Chondrocyte (in vitro differentiated cells): ENCODE measurements at places on chromosomes 1 and 21. TPM values are rescaled to one million over a fixed set of nuclear protein-coding genes. Genes with fewer than 3 reads are reported as not detected.

- DNase-seq: peak; percentile 95
- H3K27me3 ChIP-seq: no peaks in the 10 kb centered on the region
- peaks cover 23% of the 10 kb centered on the region for H3K4me1 ChIP-seq
Measured at GRCh38 chr1:25875154-25875855, at the start of gene PAQR7. Gene PAQR7 (minus strand): TSS chr1:25875708. CDS start chr1:25863839, 11,869 bp downstream.

Gene JAM2
- 6.6 to 7.1 TPM (median 7.0 TPM) in 3 replicates for total RNA-seq

DNA sequence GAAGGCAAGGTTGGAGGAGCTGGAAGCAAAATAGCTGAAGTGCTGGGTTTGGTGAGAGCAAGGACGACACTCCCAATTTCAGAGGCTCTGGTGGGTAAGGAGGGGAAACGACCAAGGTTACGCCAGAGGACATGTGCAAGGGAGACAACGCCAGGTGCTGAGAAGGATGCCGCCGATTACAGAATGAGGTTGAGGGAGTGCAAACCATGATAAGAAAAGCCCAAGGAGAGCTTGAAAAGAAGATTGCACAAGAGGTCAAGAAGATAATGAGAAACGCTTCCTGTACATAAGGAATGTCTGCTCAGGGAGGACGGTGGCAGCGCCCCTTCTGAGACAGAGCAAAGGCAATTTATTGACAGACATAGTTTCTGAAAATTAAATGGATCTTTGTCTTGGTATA is 382.0 kb upstream of the PROX1 start:
- no peaks in the 10 kb centered on the region for H3K4me1 ChIP-seq
- no peak overlapping the region for H3K27ac ChIP-seq
- H3K4me3 ChIP-seq: no peak overlapping the region
- H3K36me3 ChIP-seq: no peaks in the 10 kb centered on the region

GRCh38 chr1:221884821-221885220 is 142.9 kb upstream of the DUSP10 start:
- H3K36me3 ChIP-seq: no peaks in the 10 kb centered on the region
- no peak for DNase-seq
- H3K27ac ChIP-seq: no peak overlapping the region
- H3K4me3 ChIP-seq: no peak overlapping the region

Gene AMY2A
- total RNA-seq: not detected in 3 replicates

Gene PRDM16
- total RNA-seq: 10.4 to 19.0 TPM (median 18.3 TPM) in 3 replicates

GRCh38 chr1:78047631-78048030 is 1.9 kb downstream of the GIPC2 start:
- peaks cover 7% of the 10 kb centered on the region for H3K4me1 ChIP-seq
- H3K27me3 ChIP-seq: peaks cover 13% of the 10 kb centered on the region
- no peak for DNase-seq
- no peaks in the 10 kb centered on the region for H3K36me3 ChIP-seq
- H3K27ac ChIP-seq: no peak overlapping the region
- H3K4me3 ChIP-seq: no peak overlapping the region

- H3K27me3 ChIP-seq: no peaks in the 10 kb centered on the region
- no peak overlapping the region for H3K4me3 ChIP-seq
- DNase-seq: no peak
- peaks cover 42% of the 10 kb centered on the region for H3K36me3 ChIP-seq
Measured at GRCh38 chr21:41745971-41746743, 20.7 kb downstream of the RIPK4 start.

GRCh38 chr1:65264197-65264929 is 45.0 kb upstream of the DNAJC6 start:
- no peaks in the 10 kb centered on the region for H3K27me3 ChIP-seq
- no peaks in the 10 kb centered on the region for H3K36me3 ChIP-seq
- H3K27ac ChIP-seq: peak overlapping the region; percentile 57
- no peak for DNase-seq
- peaks cover 35% of the 10 kb centered on the region for H3K4me1 ChIP-seq
- peak overlapping the region; percentile 76 for H3K4me3 ChIP-seq

Gene ADAMTSL4
- 3.6 to 5.7 TPM (median 5.1 TPM) in 3 replicates for total RNA-seq

DNA sequence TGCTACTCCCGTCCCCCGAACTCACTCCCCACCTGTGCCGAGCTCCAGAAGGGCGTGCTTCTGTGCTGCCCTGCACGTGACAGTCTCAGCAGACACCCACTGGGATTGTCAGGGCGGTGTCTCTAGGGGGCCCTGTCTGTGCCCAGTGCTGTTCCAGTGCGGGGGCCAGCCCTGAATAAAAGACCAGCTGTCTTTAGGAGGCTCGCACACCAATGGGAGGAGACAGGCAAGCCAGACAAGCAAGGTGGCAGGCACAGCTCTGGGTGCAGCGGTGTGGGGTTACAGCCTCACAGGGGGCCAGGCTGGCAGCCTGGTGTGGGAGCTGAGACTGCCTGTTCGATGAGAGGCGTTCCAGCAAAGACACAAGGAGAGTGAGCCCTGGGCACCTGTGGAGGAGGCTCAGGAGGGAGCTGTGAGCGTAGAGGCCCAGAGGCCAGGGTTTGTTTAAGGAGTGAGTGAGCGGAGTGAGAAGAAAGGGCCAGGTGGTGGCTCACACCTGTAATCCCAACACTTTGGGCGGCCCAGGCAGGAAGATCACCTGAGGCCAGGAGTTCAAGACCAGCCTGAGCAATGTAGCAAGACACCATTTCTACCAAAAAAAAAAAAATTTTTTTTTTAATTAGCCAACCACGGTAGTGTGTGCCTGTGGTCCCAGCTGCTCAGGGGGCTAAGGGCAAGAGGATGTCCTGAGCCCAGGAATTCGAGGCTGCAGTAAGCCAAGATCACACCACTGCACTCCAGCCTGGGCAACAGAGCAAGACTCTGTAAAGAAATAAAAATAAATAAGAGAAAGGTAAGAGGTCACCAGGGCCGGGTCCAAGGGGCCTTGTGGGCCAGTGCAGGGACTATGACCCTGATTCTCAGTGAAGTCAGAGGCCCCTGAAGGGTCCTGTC is 48.2 kb upstream of the ARHGEF16 start:
- H3K4me3 ChIP-seq: no peak overlapping the region
- H3K36me3 ChIP-seq: peaks cover 7% of the 10 kb centered on the region
- peaks cover 8% of the 10 kb centered on the region for H3K4me1 ChIP-seq
- peak overlapping the region; percentile 64 for H3K27ac ChIP-seq
- no peaks in the 10 kb centered on the region for H3K27me3 ChIP-seq

DNA sequence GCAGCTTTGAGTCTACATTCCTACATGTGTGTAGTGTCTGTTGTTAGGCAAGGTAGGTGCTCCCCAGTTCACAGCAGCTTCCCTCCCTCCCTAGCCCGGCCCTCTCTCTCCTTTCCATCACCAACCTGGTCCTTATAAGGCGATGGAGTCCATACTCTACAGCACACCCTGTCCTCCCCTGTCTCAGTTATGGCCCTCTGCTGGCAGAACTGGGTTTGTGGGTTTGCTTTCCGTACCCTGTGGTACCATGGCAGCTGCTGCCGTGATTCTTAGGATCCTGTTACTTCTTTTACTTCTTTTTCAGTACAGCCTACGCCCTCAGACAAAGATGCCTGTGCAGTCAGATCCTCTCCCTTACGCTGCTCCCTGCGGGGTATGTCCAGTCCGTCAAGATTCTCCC is 31.7 kb downstream of the AK5 start:
- DNase-seq: no peak
- H3K27me3 ChIP-seq: no peaks in the 10 kb centered on the region
- peaks cover 5% of the 10 kb centered on the region for H3K4me1 ChIP-seq

Gene ZP4
- not detected in 3 replicates for total RNA-seq

DNA sequence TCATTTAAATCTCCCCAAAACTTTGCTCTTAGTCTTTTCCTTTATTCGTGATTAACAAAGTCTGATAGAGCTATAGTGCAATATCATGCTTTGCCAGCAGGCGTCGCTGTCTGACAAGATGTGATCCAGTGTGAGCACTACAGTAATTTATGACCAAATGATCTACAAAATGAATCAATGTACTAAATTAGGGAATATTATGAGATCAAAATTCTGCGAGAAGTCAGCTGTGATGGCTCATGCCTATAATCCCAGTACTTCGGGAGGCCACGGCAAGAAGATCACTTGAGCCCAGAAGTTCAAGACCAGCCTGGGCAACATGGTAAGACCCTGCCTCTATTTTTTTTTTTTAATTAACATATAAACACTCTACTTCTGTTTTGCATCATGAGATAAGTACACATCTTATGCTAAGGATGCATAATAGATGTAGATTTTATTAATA is 3.6 kb upstream of the SPSB1 start:
- peaks cover 3% of the 10 kb centered on the region for H3K36me3 ChIP-seq
- peaks cover 18% of the 10 kb centered on the region for H3K4me1 ChIP-seq
- no peak overlapping the region for H3K4me3 ChIP-seq
- no peak overlapping the region for H3K27ac ChIP-seq
- DNase-seq: no peak
- no peaks in the 10 kb centered on the region for H3K27me3 ChIP-seq

Gene DNASE2B
- total RNA-seq: not detected in 3 replicates

Gene EVA1C
- 1.5 to 2.0 TPM (median 1.6 TPM) in 3 replicates for total RNA-seq

- H3K4me3 ChIP-seq: no peak overlapping the region
- no peaks in the 10 kb centered on the region for H3K4me1 ChIP-seq
- DNase-seq: no peak
- H3K27ac ChIP-seq: no peak overlapping the region
- H3K27me3 ChIP-seq: no peaks in the 10 kb centered on the region
- H3K36me3 ChIP-seq: no peaks in the 10 kb centered on the region
Measured at GRCh38 chr1:32474954-32475353, 10.1 kb downstream of the ZBTB8B start.

Gene PROX1
- total RNA-seq: 0.28 to 0.36 TPM (median 0.32 TPM) in 3 replicates

DNA sequence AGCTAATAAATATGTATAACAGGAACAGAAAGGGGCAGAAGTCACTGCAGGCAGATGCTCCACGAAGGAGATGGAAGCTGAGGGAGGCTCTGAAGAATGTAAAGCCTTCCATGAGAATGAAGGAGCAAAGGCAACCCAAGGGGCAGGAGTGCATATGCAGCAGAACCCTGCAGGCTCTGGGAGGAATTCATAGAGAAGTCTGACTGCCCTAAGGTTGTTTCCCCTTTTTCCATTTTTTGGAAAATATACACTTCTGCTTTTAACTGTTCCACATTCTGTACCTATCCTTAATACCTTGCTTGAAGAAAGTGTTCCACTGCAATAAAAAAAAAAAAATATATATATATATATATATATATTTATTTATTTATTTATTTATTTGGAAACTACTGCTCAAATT is 69.6 kb downstream of the CD34 start:
- no peak overlapping the region for H3K4me3 ChIP-seq
- no peak for DNase-seq
- no peak overlapping the region for H3K27ac ChIP-seq
- H3K36me3 ChIP-seq: peaks cover 2% of the 10 kb centered on the region
- H3K4me1 ChIP-seq: no peaks in the 10 kb centered on the region

DNA sequence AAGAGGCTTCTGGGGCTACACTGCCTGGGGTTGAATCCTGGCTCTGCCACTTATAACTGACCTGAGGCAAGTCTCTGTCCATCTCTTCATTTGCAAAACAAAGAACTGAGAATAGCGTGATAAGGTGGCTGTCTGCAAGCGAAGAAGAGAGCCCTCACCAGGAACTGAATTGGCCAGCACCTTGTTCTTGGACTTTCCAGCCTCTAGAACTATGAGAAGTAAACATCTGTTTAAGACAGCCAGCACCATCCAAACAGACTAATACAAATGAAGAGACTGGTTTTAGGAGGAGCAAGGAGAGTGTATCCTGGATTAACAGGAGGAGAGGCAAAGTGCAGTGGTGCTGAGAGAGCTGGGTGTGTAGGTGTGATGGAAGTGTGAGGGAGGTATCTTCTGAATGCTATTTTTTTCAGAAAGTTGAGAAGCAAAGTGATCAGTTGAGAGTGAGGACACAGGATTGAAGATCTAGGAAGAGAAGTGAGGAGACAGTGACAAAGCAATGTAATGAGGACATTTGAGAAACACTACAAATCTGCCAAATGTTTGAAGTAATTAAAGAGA is 59.3 kb downstream of the CD58 start:
- no peak overlapping the region for H3K4me3 ChIP-seq
- DNase-seq: no peak
- no peaks in the 10 kb centered on the region for H3K27me3 ChIP-seq

Gene POGZ
- 61.7 to 79.7 TPM (median 65.0 TPM) in 3 replicates for total RNA-seq

Gene DEPDC1
- 4.3 to 5.2 TPM (median 4.7 TPM) in 3 replicates for total RNA-seq

Gene CLCA1
- total RNA-seq: not detected in 3 replicates

Gene ERRFI1
- 26.4 to 305 TPM (median 303 TPM) in 3 replicates for total RNA-seq

DNA sequence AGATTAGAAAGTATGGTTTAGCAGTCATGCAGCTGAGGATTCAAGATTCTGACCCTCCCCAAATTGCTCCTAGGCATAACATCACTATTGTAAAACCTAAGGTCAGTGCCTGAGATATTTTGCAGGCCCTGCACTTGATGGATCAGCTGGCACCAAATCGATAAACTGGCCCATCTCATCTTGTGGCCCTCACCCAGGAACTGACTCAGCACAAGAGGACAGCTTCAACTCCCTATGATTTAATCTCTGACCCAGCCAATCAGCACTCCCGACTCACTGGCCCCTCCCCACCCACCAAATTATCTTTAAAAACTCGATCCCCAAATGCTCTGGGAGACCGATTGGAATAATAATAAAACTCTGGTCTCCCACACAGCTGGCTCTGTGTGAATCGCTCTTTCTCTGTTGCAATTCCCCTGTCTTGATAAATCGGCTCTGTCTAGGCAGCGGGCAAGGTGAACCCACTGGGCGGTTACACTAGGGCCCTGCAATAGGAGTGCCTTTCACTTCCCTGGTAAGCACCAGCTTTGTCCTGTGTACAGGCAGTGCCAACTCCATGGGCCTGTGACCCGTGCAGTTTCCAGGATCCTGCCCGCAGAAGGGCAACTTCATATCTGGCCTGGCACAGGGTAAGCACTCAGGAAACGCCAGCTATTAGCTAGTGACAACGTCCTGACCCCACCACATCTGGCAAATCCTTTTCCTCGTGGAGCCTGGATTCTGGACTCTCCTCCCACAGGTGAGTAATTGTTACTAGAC is 28.7 kb upstream of the SLC2A5 start:
- DNase-seq: peak; percentile 14
- no peak overlapping the region for H3K27ac ChIP-seq
- H3K4me3 ChIP-seq: no peak overlapping the region
- H3K27me3 ChIP-seq: no peaks in the 10 kb centered on the region
- H3K4me1 ChIP-seq: no peaks in the 10 kb centered on the region

GRCh38 chr1:47332779-47333577 is 612 bp upstream of the CMPK1 start:
- no peaks in the 10 kb centered on the region for H3K27me3 ChIP-seq
- no peak for DNase-seq
- peaks cover 15% of the 10 kb centered on the region for H3K4me1 ChIP-seq

- no peak overlapping the region for H3K4me3 ChIP-seq
- H3K27me3 ChIP-seq: no peaks in the 10 kb centered on the region
- peaks cover 63% of the 10 kb centered on the region for H3K4me1 ChIP-seq
- no peaks in the 10 kb centered on the region for H3K36me3 ChIP-seq
Measured at GRCh38 chr1:33459691-33460090, 12.8 kb upstream of the ZSCAN20 start.

GRCh38 chr1:64936956-64937355 is 29.4 kb downstream of the JAK1 start:
- peak overlapping the region; percentile 12 for H3K27ac ChIP-seq
- H3K4me3 ChIP-seq: no peak overlapping the region
- H3K27me3 ChIP-seq: no peaks in the 10 kb centered on the region
- H3K36me3 ChIP-seq: no peaks in the 10 kb centered on the region

- no peaks in the 10 kb centered on the region for H3K27me3 ChIP-seq
- H3K27ac ChIP-seq: no peak overlapping the region
- no peak overlapping the region for H3K4me3 ChIP-seq
- no peak for DNase-seq
- no peaks in the 10 kb centered on the region for H3K36me3 ChIP-seq
- H3K4me1 ChIP-seq: no peaks in the 10 kb centered on the region
Measured at GRCh38 chr1:67522793-67523192, 92.6 kb upstream of the SERBP1 start.

- no peak overlapping the region for H3K27ac ChIP-seq
- no peak for DNase-seq
- H3K4me1 ChIP-seq: peaks cover 33% of the 10 kb centered on the region
- no peaks in the 10 kb centered on the region for H3K36me3 ChIP-seq
Measured at GRCh38 chr1:93993731-93994130, 84.5 kb upstream of the GCLM start.

GRCh38 chr1:104646233-104646632 is 896.5 kb downstream of the AMY1C start:
- no peak for DNase-seq
- no peaks in the 10 kb centered on the region for H3K4me1 ChIP-seq
- H3K36me3 ChIP-seq: no peaks in the 10 kb centered on the region
- no peak overlapping the region for H3K27ac ChIP-seq
- H3K27me3 ChIP-seq: peaks cover 3% of the 10 kb centered on the region
